ENCODE measurements at places on chromosomes 3 and 15. TPM values are rescaled to one million over a fixed set of nuclear protein-coding genes. Genes with fewer than 3 reads are reported as not detected.

The EFCAB12 gene
- total RNA-seq, result not detected

The ALAS1 gene
- 47.5 TPM for total RNA-seq

The LRRC3B gene
- not detected for total RNA-seq

The PPM1L gene
- total RNA-seq, result 11.1 TPM

The SLCO3A1 gene
- 3.6 TPM for total RNA-seq

The ITIH3 gene
- total RNA-seq, result not detected

The FANCD2OS gene
- total RNA-seq, result not detected

The ROBO2 gene
- total RNA-seq, result 1.4 TPM

The SFMBT1 gene
- total RNA-seq, result 6.1 TPM

The GP9 gene
- not detected for total RNA-seq

The SSR3 gene
- total RNA-seq, result 217 TPM

The KCNMB3 gene
- total RNA-seq, result 1.9 TPM

The INSYN1 gene
- total RNA-seq, result 1.3 TPM

The PTPRG gene
- 25.7 TPM for total RNA-seq

The DNAH1 gene
- 0.96 TPM for total RNA-seq

The CYP1A1 gene
- total RNA-seq, result not detected

The LTK gene
- 7.9 TPM for total RNA-seq

The PPIP5K1 gene
- 20.8 TPM for total RNA-seq

The ALDH1A3 gene
- 208 TPM for total RNA-seq

The CHRFAM7A gene
- total RNA-seq, result 8.5 TPM

The SLC15A2 gene
- 0.63 TPM for total RNA-seq

The GPR149 gene
- not detected for total RNA-seq

The ADAMTSL3 gene
- total RNA-seq, result 0.67 TPM

The MYL3 gene
- 0.54 TPM for total RNA-seq

The PATL2 gene
- total RNA-seq, result 0.33 TPM

The ATP13A5 gene
- total RNA-seq, result not detected

The ABI3BP gene
- 0.84 TPM for total RNA-seq

The GOLGA6L25 gene
- not detected for total RNA-seq

The GOLGA6B gene
- total RNA-seq, result not detected

All from kidney epithelial cell (primary cell).